ENCODE measurements at places on chromosomes 3 and 15. TPM values are rescaled to one million over a fixed set of nuclear protein-coding genes. Genes with fewer than 3 reads are reported as not detected.

The ASB14 gene
- total RNA-seq: not detected

GRCh38 chr3:177824190-177824786 lies 627.0 kb upstream of the TBL1XR1 start:
- no peak for DNase-seq
- H3K4me3 ChIP-seq: no peak overlapping the region
- no peak overlapping the region for H3K27ac ChIP-seq

DNA sequence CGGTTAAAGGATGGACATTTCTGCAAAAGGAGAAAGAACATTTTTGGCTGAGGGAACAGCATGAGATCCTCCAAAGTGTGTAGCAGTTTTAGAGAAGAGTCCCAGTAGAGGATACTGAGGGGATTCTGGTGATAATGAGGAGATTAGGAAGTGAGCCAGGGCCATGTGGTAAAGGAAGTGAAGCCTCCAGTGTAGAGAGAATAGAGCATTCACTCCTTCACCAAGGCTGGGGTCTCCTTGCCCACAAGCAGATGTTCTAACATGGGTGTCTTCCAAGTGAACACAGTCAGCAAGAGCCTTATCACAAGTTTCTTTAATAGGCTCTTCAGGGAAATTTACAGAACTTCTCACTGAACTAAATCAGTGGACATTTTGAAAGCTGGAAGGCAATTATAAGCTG lies 173.7 kb downstream of the SSR3 start:
- no peaks in the 10 kb centered on the region for H3K4me1 ChIP-seq
- no peak overlapping the region for H3K4me3 ChIP-seq
- no peak overlapping the region for H3K27ac ChIP-seq
- DNase-seq: no peak

DNA sequence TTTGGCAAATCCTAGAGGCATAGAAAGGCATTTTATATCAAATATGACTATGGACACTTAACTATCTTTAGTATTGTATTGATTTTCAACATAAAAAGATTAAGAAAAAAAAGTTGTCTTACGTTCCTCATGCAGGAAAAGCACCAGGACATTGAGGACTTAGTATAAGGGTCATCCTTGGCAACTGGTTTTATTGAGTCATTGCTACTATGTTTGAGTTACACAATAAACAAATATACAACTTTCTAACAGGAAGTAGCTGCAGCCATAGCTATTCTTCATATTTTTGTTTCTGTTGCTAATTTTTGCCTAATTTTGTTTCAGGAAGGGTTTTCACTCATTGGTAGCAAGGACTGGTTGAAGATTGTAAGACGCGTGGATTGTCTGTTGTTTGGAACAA lies 93.0 kb downstream of the NPTN start:
- H3K27ac ChIP-seq: no peak overlapping the region
- H3K36me3 ChIP-seq: no peaks in the 10 kb centered on the region
- no peaks in the 10 kb centered on the region for H3K4me1 ChIP-seq

The XCR1 gene
- total RNA-seq: not detected

The LSG1 gene
- total RNA-seq: 55.4 TPM

DNA sequence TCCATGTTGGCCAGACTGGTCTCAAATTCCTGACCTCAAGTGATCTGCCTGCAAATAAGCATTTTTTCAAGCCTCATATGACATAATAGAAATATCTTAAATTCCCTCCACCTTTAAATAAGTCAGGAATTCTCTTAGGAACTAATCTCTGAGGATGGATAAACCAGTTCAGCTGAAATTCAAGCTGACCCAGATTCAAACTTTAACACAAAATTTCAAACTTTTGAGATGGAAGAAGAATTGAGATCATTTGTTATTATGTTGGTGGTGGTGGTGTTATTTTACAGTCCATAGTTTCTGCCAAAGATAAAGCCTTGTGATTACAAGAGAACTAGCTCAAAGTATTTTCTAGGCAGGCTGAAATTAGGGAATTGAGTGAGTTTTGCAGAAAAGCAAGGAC lies 85.5 kb downstream of the SSR3 start:
- DNase-seq: no peak
- H3K27me3 ChIP-seq: peaks cover 13% of the 10 kb centered on the region
- no peak overlapping the region for H3K4me3 ChIP-seq
- no peak overlapping the region for H3K27ac ChIP-seq
- no peaks in the 10 kb centered on the region for H3K4me1 ChIP-seq
- H3K36me3 ChIP-seq: no peaks in the 10 kb centered on the region

The BCL2A1 gene
- total RNA-seq: 189 TPM

- H3K27ac ChIP-seq: no peak overlapping the region
- no peaks in the 10 kb centered on the region for H3K27me3 ChIP-seq
Observed at GRCh38 chr3:81985996-81986723, 224.7 kb upstream of the GBE1 start.
